ENCODE measurements at places on chromosomes 3 and 15. TPM values are rescaled to one million over a fixed set of nuclear protein-coding genes. Genes with fewer than 3 reads are reported as not detected.

TRANK1 gene
- 16.8 TPM for total RNA-seq

BRPF1 gene
- total RNA-seq = 24.8 TPM

MRPS22 gene
- total RNA-seq = 48.5 TPM

CLRN1 gene
- total RNA-seq = not detected

SERPINI2 gene
- not detected for total RNA-seq

INO80 gene
- 22.6 TPM for total RNA-seq

LIPC gene
- total RNA-seq = 0.12 TPM

PLSCR5 gene
- not detected for total RNA-seq

SCAMP5 gene
- total RNA-seq = 27.2 TPM

SPINK8 gene
- total RNA-seq = not detected

HES1 gene
- 127 TPM for total RNA-seq

FBXO40 gene
- total RNA-seq = not detected

CKMT1A gene
- total RNA-seq = not detected

TNFSF10 gene
- total RNA-seq = 74.6 TPM

LRRC31 gene
- total RNA-seq = not detected

BFSP2 gene
- not detected for total RNA-seq

CYP1A1 gene
- 3.7 TPM for total RNA-seq

SCAPER gene
- total RNA-seq = 13.8 TPM

LEKR1 gene
- 0.34 TPM for total RNA-seq

LDHAL6B gene
- total RNA-seq = not detected

ADAMTS7 gene
- 83.0 TPM for total RNA-seq

CELSR3 gene
- total RNA-seq = 2.2 TPM

MYL3 gene
- not detected for total RNA-seq

GOLGA8F gene
- total RNA-seq = not detected

XIRP1 gene
- not detected for total RNA-seq

ZFAND6 gene
- 84.9 TPM for total RNA-seq

KBTBD8 gene
- 1.1 TPM for total RNA-seq

PPP4R2 gene
- total RNA-seq = 37.0 TPM

SLC6A1 gene
- total RNA-seq = not detected

LRRIQ4 gene
- total RNA-seq = not detected

RTP1 gene
- not detected for total RNA-seq

TTLL13 gene
- total RNA-seq = not detected

Measured in glomerular endothelial cell (primary cell).